Breast epithelium (tissue), 4 donors: ENCODE measurements at places on chromosomes 2 and 18.

GRCh38 chr2:214587442-214587841 lies 176.6 kb downstream of the VWC2L start:
- DNase-seq = no peak
- no peaks in the 10 kb centered on the region for H3K27me3 ChIP-seq
- H3K4me1 ChIP-seq = no peaks in the 10 kb centered on the region
- no peak overlapping the region for H3K4me3 ChIP-seq
- H3K36me3 ChIP-seq = no peaks in the 10 kb centered on the region
- no peak overlapping the region for H3K27ac ChIP-seq

DNA sequence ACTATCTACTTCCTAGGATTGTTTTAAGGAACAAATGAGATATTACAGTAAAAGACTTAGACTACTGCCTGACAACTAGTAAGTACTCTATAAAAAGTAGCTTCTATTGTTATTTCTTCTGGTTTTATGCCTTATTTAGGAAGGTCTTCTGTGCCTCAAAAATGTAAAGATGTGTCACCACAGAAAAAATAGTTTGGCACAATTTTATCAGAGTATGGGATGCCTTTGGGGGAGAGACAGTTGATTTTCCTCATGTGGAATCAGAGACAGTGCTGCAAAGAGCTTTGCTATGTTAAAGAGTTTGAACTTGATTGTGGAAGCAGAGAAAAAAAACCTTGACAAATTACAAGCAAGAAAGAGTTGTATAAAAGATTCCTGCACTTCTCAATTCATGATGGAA lies 98.4 kb downstream of the EHBP1 start:
- H3K36me3 ChIP-seq = no peaks in the 10 kb centered on the region
- no peak for DNase-seq
- no peaks in the 10 kb centered on the region for H3K4me1 ChIP-seq
- H3K27me3 ChIP-seq = no peaks in the 10 kb centered on the region
- H3K4me3 ChIP-seq = no peak overlapping the region
- no peak overlapping the region for H3K27ac ChIP-seq

- H3K27me3 ChIP-seq = no peaks in the 10 kb centered on the region
- H3K36me3 ChIP-seq = no peaks in the 10 kb centered on the region
- no peak for DNase-seq
- no peaks in the 10 kb centered on the region for H3K4me1 ChIP-seq
Observed at GRCh38 chr2:56871644-56872043, 687.9 kb downstream of the CCDC85A start.

- no peaks in the 10 kb centered on the region for H3K36me3 ChIP-seq
- peaks cover 5% of the 10 kb centered on the region for H3K4me1 ChIP-seq
- no peak overlapping the region for H3K27ac ChIP-seq
- no peak for DNase-seq
- H3K4me3 ChIP-seq = no peak overlapping the region
Observed at GRCh38 chr2:150211164-150211631, 276.3 kb downstream of the RND3 start.

GRCh38 chr18:66778048-66778447 lies 174.2 kb upstream of the CDH19 start:
- no peak overlapping the region for H3K27ac ChIP-seq
- DNase-seq = no peak
- H3K36me3 ChIP-seq = no peaks in the 10 kb centered on the region

GRCh38 chr2:80573950-80574349 lies 269.4 kb upstream of the LRRTM1 start:
- H3K27me3 ChIP-seq = no peaks in the 10 kb centered on the region
- H3K4me3 ChIP-seq = no peak overlapping the region
- DNase-seq = no peak
- H3K27ac ChIP-seq = no peak overlapping the region
